ENCODE measurements at places on chromosomes 6 and 20.

DNA sequence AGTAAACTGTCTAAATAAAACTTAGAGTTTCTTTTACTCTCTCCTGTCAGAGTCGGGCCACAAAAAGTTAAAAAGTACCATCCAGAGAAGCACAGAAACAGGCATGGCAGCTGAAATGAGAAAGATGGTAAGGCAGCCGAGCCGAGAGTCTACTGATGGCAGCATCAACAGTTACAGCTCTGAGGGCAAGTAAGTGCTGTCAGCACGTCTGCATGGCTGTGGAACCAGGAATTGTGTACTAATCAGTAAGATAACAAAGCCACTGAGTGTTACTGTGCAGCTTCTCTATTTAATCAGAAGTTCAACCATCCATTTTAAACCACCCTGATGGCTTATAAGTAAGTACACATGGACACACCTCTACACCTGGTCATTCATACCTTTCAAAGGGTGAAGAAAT is 231.3 kb upstream of the KCNQ5 start:
- no peak for DNase-seq

- no peak for DNase-seq
Measured at GRCh38 chr6:16694781-16695578, 66.3 kb downstream of the ATXN1 start.

GRCh38 chr20:47382746-47383415 is 26.4 kb upstream of the ZMYND8 start:
- no peak for DNase-seq

DNA sequence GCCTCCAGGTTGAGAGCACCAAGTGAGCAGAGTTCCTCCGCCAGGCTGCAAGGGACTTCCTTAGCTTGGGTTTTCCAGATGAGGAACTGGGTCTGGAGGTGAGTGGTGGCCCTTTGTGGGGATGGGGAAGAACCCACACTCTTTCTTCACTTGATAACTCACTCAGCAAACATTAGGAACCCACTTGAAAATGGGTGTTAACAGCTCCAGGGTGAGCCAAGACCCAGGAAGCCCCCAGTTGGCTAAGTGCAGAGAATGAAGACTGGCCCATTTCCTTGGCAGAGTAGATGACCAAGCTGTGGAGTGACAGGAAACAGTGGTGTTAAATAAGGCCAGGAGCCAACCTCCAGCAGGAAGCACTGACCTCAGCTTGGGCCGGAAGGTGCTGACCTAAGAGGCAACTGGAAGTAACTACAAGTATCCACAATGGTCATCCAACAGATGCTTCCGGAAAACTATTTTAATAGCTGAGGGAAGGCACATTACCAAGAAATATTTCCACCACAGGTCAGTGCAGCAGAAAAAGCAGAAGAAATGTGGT is 22.7 kb downstream of the MRPL14 start:
- DNase-seq: no peak

- no peak for DNase-seq
Measured at GRCh38 chr6:113693851-113694250, 163.3 kb upstream of the MARCKS start.

- no peak for DNase-seq
Measured at GRCh38 chr6:150070236-150070818, 1.4 kb upstream of the ULBP3 start.

GRCh38 chr20:62191781-62192559 is 9.1 kb downstream of the MTG2 start:
- no peak for DNase-seq

DNA sequence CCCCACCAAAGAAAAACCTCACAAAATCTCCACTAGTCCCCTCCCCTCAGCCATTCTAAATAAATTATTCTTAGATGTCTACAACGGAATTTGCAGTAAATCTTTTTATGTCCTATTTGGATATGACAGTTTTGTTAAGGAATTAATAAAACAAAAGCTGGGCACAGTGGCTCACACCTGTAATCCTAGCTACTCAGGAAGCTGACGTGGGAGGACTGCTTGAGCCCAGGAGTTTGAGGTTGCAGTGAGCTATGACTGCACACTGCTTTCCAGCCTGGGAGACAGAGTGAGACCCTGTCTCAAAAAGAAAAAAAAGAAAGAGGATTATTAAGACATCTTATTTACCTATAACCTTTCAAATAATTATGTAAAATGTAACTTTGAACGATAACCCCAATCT is 165.4 kb downstream of the SLC16A10 start:
- no peak for DNase-seq

DNA sequence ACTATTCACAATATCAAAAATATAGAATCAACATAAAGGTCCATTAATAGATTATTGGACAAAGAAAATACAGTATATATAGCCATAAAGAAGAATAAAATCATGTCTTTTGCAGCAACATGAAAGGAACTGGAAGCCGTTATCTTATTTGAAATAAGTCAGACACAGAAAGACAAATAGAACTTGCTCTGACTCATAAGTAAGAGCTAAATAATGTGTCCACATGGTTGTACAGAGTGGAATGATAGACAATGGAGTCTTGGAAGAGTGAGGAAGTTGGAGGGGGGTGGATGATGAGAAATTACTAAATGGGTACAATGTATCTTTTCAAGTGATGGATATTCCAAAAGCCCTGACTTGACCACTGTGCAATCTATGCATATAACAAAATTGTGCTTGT is 613.5 kb downstream of the PHF3 start:
- peak; percentile 38 for DNase-seq

DNA sequence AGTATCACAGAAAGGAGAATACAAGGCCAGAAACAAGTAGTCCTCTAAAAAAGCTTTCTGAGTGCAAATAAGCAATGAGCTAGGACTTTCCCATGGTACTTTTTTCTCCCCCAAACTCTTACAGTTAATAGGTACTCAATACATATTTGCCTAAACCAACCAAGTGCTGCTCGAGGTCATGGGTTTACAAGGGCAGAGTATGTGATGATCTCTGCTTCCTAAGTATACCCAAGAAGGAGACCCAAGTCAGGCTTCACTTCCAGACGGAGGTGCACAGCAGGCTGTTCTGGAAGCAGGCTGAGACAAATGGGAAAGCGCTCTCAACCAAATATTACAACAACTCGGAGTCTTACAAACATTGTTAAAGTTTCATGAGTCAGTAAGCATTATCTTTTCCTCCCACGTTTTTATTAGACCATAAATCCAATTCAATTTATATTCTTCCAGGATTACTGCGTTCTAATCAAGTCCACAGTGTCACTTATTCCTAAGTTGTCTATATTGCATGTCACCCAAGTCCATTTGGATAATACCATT is 8.1 kb downstream of the FYN start:
- DNase-seq: no peak

DNA sequence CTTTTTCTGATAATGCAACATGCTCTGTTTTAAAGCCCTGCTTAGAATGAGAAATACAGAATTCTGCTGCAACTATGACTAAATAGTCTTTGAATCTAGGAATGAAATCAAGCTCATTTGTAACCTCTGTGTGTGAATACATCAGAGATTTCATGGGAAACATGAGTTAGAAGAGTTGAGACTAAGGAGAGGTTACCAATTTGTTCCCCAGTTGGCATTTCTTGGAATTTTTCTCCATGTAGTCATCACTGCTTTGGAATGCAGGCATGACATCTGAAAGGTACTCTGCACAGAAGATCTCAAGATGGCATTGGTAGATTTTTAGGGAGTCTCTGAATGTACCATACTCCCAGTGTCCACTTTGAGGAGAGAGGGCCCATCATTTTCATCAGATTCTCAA is 237.2 kb downstream of the TFAP2A start:
- peak; percentile 0 for DNase-seq

- DNase-seq: no peak
Measured at GRCh38 chr6:53624502-53624901, 41.1 kb downstream of the KLHL31 start.

GRCh38 chr6:71168233-71168765 is 120.3 kb upstream of the OGFRL1 start:
- DNase-seq: no peak

DNA sequence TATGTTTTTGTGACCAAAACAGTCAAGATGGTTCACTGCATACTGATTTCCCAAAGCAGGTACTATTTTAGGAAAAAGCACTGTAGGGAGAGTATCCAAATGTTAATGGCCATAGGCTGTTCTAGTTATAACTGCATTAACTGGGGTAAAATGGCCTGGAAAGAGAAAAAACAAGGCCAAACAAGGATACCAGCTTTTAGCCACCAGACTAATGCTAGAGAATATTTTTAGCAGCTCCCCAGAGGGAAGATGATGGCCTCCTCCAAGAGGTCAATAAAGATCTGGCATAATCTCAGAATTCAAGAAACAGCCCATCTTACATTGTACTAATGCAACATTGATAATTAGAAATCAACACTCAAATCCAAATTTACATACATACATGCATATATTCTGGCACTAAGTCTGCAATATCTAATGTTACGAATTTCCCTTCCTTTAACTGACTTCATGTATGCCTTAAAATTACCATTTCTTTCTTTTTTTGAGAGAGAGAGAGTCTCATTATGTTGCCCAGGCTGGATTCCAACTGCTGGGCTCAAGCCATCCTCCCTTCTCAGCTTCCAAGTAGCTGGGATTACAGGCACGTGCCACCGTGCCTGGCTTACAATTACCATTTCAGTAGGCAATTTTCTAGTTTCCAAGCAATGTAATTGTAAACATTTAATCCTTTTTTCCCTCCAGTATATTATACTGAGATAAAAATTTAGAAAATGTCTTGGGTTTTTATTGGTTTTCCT is 9.3 kb downstream of the COX7A2 start:
- DNase-seq: no peak

DNA sequence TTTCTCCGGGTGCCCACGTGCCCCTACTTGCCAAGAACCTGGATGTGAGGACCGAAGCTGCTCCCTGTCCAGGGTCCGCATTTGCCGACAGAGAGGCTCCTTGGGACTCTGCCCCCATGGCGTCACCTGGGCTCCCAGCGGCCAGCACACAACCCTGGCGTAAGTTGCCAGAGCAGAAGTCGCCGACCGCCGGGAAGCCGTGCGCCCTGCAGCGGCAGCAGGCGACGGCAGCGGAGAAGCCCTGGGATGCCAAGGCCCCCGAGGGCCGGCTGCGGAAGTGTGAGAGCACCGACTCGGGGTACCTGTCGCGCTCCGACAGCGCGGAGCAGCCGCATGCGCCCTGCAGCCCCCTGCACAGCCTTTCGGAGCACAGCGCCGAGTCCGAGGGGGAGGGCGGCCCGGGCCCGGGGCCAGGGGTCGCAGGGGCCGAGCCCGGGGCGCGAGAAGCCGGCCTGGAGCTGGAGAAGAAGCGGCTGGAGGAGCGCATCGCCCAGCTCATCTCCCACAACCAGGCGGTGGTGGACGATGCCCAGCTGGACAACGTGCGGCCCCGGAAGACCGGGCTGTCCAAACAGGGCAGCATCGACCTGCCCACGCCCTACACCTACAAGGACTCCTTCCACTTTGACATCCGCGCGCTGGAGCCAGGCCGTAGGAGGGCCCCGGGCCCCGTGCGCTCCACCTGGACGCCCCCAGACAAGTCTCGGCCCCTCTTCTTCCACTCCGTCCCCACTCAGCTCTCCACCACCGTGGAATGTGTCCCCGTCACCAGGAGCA is 28.3 kb downstream of the ZNF831 start:
- DNase-seq: no peak

DNA sequence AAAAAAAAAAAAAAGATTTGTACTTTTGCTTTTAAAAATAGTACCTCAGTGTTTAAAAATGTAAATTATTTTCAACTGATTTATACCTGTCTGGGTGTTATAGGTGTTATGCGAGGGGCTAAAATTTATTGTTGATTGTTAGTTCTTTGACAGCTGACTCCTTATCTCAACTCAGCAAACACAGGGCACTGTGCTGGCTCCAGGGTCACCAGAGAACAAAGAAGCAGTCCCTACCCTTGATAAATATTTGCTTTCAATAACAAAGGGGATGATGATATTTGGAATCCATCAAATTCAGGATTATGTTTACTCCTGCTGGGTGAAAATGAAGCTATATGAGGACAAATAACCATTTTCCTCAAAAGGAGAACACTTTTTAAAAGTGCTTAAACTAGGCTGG is 34.2 kb upstream of the KAT14 start:
- no peak for DNase-seq

GRCh38 chr20:22723659-22724058 is 139.3 kb upstream of the FOXA2 start:
- peak; percentile 62 for DNase-seq

GRCh38 chr6:93474733-93475179 is 55.4 kb upstream of the EPHA7 start:
- DNase-seq: no peak

- no peak for DNase-seq
Measured at GRCh38 chr6:78875505-78875904, 8.2 kb downstream of the IRAK1BP1 start.

DNA sequence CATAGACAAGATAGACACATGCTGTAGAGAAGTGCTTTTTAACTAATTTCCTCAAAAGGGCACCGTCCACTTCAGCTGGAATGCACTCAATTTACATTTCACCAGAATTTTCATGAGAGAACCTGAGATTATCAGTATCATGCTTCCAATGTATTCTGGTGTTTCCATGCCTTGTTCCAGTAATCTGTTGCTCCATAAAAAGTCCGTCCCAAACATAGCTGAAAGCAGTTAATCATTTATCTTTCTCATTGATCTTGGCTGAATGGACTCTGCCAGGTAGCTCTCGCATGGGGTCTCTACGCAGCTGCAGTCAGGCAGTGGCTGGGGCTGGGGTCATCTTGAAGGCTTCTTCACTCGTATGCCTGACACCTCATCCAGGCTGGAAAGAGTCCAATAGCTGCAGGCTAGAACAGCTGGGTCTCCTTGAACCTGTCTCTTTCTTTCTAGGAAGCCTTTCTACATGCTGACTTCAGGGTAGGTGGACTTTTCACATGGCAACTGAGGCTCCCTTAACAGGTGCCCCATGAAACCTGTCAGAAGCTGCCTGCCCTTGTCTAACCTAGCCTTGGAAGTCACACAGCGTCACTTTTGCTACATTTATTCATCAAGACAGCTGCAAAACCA is 18.6 kb upstream of the COL12A1 start:
- DNase-seq: no peak

- peak; percentile 13 for DNase-seq
Measured at GRCh38 chr6:53889365-53889764, 94.6 kb downstream of the LRRC1 start.

GRCh38 chr6:163536770-163537169 is 122.3 kb downstream of the QKI start:
- DNase-seq: peak; percentile 65

- no peak for DNase-seq
Measured at GRCh38 chr6:126628125-126628524, 288.2 kb downstream of the CENPW start.

DNA sequence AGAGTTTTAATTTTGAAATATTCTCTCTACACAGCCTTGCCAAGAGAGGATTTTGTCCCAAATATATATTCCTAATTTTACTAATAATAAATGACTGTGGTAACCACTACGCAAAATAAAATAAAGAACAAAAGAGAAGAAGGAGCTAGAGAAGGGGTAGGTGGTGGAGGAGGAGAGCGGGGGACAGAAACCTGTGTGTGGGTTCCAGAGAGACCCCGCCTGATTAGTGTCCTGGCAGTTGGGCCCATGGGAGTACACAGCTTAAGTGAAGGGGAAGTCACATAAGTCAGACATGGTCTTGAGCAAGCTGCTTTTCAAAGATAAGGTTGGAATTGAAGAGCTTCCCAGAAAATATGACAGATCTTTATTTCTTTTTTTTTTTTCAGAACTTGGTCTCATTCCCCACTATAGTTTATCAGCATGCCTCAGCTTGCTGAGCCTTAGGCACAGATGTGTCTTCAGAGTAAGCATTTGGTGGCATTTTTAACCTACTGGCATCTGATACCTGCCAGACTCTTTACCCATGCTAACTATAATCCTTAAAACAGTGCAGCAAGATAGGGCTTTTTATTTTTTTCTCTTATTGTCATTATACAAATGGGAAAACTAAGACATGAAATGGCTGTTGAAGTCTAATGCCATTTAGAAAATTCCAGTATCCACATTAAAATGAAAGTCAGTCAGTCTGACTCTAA is 9.6 kb upstream of the RHAG start:
- no peak for DNase-seq

Data from fibroblast of skin of back (primary cell).